CD8-positive, alpha-beta memory T cell (primary cell): ENCODE measurements at places on chromosomes 13 and 19. TPM values are rescaled to one million over a fixed set of nuclear protein-coding genes. Genes with fewer than 3 reads are reported as not detected.

DNA sequence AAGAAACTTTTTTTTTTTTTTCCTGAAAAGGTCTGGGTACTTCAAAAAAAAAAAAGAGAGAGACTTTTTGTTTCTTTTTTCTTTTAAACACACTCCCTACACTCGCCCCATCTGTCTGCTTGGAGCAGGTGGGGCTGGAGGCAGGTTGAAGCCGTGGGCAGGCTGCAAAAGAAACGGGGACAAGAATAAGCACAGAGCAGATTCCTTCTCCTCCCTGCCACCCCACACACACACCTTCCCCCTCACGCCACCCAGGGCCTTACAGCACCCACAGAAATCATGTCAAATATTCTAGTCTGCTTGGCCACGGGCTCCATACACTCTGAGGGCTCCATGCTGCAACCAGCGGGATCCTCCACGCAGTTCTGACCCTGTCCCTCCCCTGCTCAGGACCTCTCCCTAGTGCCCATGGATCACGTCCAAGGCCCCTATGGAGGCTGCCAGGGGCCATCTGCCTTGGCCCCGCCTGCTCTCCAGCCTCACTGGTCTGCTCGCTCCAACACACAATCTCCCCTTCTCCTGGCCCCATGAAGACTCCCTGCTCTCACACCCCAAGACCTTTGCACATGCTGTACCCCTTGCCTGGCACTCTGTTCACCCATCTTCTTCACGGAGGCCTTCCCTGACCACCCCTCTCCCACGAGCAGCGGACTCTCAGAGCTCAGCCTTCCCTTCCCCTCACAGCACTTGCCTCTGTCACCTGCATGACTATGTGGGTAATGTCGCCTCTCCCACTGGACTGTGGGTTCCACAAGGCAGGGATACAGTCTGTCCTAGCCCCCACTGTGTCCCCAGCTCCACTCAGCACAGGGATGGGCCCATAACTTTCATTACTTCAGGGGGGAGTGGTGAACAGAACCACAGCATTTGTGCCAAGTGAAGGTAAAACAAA lies 11.4 kb downstream of the AKT2 start:
- DNase-seq, result no peak

GRCh38 chr13:56886398-56886797 lies 254.3 kb upstream of the PRR20A start:
- no peak for DNase-seq

DNA sequence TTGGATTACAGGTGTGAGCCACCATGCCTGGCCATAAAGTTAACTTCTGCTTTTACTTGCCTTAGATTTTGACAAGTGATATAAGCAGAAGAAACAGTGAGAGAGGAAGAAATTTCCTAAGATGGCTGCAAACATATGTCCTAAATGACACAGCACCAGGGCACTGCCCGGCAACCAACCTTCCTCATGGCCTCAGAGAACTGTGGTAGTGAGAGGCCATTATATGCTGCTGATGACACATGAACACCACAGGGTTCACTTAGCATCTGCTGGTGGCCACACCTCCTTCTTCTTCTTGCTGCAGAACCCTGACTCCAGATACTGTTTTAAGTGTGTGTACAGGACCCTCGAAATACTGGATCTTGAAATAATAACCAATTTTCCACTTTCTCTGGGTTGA lies 88.2 kb downstream of the KCTD12 start:
- no peak for DNase-seq

- DNase-seq, result no peak
Observed at GRCh38 chr13:20616059-20616797, 49.3 kb downstream of the IFT88 start.

C13orf46 gene
- polyA plus RNA-seq, result 2.2 TPM

CLDN10 gene
- polyA plus RNA-seq, result not detected

PTH2 gene
- polyA plus RNA-seq, result not detected

ZNF729 gene
- polyA plus RNA-seq, result not detected

F2RL3 gene
- polyA plus RNA-seq, result not detected
